ENCODE measurements at places on chromosomes 5 and 9.

DNA sequence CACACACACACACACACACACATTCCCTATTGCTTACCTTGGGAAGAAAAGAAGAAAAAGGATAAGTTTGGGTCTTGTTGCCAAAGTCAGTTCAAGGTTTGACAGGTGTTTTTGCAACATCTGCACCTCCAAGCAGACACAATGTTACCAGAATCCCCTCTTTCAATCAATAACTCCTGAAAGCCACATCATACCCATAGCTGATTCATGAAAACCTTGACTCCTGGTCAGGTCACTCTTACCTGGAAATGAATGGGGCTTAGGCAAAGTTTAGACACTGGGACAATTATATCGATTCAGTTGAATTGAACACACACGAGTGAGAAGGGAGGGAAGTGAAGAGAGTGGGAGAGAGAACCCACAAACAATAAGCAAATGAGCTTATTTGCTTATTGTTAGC lies 27.0 kb downstream of the IL9 start:
- no peak for DNase-seq

DNA sequence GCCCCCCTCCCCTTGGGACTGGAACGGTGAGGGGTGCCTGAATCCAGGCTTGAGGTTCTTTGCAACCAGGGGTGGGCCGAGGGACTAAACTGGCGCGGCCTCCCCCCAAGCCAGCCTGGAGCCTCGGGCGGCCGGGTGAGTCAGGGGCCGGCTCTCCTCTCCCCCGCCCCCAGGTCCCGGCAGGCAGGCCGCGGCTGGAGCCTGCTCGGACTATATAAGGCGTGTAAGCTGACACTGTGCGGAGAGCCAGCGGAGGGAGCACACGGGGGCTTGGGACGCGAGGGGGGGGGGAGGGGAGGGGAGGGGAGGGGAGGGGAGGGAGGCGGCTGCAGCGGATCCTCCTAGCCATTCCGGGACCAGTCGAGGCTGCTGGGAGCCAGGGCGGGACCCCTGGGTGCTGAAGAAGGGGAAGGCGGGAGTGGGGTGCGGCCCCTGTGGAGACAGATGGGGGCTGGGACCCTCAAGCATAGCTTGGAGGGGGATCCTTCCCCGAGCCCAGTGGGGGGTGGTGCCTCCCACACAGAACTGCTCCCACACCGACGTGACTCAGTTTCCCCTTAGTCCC lies 595 bp downstream of the PDLIM7 start:
- no peak for DNase-seq

- no peak for DNase-seq
Observed at GRCh38 chr5:168244838-168245559, 46.4 kb upstream of the WWC1 start.

DNA sequence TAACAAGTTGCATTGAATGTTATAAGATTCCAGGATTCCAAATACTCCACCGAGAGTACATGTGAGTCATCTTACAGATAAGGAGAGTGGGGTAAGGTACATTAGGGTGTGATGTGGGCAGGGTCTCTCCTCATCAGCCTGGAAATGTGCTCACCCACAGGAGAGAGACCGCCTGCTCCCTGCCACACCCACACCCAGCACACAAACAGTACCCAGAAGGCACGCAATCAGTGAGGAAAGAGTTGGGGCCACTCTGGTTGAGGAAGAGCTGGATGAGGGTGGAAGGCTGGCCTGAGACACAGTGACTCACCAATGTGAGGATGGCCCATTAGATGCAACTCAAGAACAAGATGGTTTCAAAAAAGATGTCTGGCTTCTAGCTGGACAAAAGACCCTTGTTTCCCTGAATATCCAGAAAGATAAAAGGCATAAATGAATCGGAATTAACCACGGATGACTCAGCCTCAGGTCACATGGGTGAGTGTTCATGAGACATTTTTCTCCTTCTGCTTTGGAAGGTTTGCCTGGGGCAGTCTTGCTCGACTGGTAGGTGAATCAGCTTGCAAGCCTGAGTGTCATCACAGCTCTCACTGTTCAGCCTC lies 51.1 kb upstream of the LHFPL2 start:
- DNase-seq, result no peak

GRCh38 chr5:137507150-137507549 lies 8.0 kb upstream of the SPOCK1 start:
- DNase-seq, result no peak

- no peak for DNase-seq
Observed at GRCh38 chr5:33235824-33236223, 204.9 kb upstream of the TARS1 start.

- DNase-seq, result no peak
Observed at GRCh38 chr9:84435902-84436301, 95.3 kb upstream of the SLC28A3 start.

DNA sequence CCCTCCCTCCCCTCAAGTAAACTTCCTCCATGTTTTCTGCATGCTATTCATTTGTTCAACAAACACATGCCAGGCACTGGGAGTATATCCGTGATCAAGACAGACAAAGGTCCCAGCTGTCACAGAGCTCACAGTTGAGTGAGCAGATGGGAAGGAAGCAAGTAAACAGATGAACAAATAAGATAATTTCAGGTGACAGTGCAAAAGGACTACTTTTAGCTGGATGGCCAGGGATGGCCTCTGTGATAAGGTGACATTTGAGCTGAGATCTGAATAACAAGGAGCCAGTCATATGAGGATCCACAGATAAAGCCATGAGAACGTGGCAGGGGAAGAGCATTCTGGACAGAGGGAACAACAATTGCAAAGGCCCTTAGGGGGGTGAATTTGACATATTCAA lies 121.7 kb upstream of the RAD23B start:
- DNase-seq, result no peak

DNA sequence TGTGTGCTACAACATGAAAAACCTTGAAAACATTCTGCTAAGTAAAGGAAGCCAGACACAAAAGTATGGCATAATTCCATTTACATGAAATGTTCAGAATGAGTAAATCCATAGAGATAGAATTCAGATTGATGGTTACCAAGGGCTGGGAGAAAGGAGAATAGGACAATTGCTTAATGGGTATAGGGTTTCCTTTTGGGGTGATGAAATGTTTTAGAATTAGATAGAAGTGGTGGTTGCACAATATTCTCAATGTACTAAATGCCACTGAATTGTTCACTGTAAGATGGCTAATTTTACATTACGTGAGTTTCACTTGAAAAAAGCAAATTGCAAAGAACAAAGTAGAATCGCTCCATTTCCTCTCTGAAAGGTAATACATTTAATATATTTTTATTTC lies 43.0 kb upstream of the GAS1 start:
- DNase-seq, result no peak

DNA sequence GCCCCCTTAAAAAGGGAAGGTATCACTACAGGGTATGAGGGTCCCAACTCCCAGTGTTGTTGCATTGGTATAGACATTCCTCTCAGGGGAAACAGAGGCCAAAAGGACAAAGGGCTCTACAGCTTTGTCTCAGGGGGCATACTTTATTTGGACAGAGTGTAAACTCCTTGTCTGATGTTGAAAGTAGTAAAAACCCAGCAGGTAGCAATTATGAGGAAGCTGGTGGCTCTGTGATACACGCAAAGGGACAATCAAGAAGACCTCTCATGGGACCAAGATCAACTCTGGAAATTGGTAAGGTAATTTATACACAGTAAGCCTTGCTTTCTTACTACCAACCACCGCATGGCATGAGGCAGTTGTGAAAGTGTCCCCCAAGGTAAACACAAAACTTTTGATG lies 764.6 kb downstream of the CDH12 start:
- no peak for DNase-seq

All from stimulated activated CD4-positive, alpha-beta T cell treated with anti-CD3 and anti-CD28 coated beads, Interleukin-2, amount 100 ng/mL, for 4 hours (primary cell).